Cortex of kidney (tissue), 1 donor: ENCODE measurements at places on chromosomes 4 and X.

DNA sequence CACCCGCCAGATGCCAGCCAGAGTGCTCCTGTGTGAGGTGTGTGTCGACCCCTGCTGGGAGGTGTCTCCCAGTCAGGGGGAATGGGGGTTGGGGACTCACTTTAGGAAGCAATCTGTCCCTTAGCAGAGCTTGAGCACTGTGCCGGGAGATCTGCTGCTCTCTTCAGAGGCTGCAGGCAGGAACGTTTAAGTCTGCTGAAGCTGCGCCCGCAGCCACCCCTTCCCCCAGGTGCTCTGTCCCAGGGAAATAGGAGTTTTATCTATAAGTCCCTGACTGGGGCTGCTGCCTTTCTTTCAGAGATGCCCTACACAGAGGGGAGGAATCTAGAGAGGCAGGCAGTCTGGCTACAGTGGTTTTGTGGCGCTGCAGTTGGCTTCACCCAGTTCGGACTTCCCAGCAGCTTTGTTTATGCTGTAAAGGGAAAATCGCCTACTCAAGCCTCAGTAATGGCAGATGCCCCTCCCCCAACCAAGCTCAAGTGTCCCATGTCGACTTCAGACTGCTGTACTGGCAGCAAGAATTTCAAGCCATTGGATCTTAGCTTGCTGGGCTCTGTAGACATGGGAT lies 80.8 kb downstream of the CCSER1 start:
- no peak for DNase-seq

GRCh38 chrX:40245488-40246071 lies 147.8 kb upstream of the BCOR start:
- no peak for DNase-seq

GRCh38 chr4:184355111-184355604 lies 119.2 kb downstream of the IRF2 start:
- no peak for DNase-seq

DNA sequence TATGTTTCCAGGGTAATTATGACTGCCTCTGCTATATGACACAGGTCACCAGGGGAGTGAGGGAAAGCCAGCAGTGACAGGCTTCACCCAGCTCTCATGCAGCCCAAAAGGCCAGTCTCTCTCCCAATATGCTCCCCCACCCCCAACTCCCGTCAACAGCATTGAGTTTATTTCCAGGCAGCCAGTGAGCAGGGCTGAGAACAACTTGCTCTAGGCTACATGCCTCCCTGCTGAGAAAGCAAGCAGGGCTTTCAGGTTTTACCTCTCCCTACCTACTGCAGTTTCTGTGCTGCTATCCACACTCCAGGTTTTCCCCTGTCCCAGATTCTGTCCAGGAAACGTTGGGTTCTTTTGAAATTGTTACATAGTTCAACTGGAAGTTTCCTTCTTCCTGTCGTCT lies 291.4 kb downstream of the PABPC4L start:
- DNase-seq, result no peak

DNA sequence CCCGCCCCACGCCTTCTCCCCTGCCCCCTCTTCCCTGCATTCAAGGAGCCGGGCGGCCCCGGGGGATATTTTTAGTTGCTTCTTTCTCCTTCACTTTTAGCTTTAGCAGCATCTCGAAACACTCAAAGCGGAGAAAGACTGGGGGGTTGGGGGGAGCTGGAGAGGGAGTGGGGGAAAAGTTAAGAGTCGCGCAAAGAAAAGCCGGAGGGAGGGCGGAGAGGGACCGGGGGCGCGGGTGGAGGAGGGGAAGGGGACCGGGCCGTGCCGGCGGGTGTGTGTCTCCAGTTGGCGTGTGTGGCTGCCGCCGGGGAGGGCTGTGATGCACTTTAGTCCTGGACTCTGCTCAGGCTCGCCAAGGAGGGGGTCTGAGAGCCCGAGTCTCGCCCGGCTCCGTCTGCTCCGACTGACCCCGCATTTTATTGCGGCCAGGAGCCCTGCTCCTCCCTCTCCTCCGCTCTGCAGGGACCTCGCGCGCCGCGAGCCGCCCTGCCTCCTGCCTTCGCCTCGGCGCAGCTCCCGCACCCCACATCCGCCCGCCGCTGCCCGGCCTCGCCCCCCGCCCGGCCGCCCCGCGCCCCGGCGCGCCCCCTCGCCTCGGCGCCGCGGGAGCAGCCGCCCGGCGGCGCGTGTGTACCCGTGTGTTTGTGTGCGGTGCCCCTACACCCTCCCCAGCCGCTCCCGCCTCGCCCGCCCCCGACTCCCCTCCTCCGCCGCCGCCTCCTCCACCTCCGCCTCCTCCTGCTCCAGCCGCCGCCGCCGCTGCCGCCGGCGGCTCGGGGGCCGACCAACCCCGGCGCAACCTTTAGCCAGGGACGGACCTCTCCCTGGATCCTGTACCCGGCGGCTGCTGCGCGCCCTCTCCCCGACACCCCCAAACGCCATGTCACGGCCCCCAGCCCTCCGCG lies 1.4 kb downstream of the ZNF827 start:
- peak; percentile 11 for DNase-seq
